ENCODE measurements at places on chromosomes 3 and 15.

DNA sequence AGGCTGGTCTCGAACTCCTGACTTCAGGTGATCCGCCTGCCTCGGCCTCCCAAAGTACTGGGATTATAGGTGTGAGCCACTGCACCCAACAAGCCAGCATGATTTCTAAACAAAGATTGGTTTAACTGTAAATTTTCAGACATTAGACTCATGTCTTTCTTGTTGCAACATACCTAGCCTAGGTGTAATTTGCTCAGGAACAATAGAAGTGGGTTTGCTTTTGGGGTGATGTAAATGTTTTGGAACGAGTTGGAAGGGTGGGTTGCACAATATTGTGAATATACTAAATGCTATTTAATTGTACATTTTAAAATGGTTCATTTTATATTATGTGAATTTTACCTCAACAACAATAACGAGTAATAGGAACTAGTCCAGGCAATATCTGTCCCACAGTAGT, 7.1 kb downstream of the CCR4 start:
- DNase-seq: no peak

- DNase-seq: no peak
Measured at GRCh38 chr15:45378913-45379262, 544 bp upstream of the GATM start.

GRCh38 chr15:73996939-73997338, 2.4 kb downstream of the PML start:
- peak; percentile 61 for DNase-seq

GRCh38 chr3:105837143-105837740, 31.6 kb downstream of the CBLB start:
- peak; percentile 52 for DNase-seq

DNA sequence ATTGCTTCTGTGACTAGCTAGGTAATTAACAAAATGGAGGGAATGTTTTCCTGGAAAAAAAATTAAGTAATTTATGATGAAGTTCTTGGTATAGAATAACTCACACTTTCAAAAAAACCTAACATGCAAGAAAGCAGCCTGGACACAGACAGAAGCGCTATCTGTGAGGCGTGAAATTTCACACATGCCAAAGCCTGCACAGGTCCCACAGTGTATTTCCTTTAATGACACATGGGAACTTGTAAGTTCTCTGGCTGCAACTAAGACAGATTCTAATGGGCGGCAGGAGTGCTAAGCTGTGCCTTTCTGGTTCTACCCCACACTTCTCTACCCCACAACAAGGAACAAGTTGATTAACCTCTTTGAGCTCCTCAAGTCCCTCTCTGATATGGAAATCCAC, 84.9 kb upstream of the NEO1 start:
- no peak for DNase-seq

DNA sequence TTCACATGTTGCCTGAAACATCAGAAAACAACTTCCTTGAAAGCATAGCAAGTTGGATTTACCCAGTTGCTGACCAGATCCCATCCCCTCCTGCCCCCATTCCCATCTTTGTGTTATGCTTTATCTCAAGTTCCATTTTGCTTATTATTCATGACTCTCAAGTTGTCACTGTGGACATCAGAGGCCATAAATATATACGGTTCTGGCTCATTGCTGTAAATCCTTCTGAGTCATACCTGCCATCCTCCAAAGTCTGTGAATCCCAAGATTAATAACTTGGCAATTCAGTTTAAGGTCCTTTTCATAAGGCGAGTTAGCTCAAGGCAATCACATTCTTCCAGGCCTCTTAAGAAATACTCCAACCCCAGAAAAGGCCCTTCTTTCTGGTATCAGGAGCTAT, 126.2 kb upstream of the C2CD4B start:
- DNase-seq: no peak

- no peak for DNase-seq
Measured at GRCh38 chr15:90451053-90451850, 63.2 kb downstream of the IQGAP1 start.

- DNase-seq: no peak
Measured at GRCh38 chr3:88364926-88365325, 215.2 kb downstream of the C3orf38 start.

DNA sequence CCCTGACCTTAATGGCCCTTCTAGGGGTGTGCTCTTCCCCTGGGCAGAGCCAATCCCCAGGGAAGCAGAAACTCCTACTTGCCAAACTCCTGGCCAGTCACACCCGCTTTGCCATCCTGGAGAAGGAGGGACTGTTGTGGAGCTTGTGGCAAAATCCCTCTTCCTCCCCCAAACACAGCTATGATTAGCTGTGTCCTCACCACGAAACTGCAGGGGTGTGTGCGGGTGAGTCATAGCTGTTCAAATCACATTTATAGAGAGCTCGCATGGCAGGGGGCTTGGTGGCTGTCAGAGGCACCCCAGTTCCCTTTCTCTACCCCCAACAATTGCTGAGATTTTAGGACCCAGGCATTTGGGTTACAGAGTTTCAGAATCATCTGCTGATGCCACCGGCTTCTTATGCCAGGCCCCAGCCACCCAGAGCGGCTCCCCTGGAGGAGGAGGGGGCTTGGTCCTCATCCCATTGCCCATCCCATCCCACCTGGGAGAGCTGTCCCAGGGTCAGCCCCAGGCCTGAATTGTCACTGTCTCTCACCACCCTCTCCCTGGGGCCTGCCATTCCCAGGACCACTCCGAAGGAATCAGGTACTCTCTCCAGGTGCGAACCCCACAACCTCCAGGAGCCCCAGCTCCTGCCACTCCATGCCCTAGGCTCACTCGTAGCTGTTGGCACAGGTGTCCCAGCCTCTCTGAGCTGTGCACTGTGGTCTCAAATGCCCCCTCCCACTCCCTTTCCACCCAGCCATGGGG, 28.8 kb upstream of the MAGEF1 start:
- DNase-seq: no peak

DNA sequence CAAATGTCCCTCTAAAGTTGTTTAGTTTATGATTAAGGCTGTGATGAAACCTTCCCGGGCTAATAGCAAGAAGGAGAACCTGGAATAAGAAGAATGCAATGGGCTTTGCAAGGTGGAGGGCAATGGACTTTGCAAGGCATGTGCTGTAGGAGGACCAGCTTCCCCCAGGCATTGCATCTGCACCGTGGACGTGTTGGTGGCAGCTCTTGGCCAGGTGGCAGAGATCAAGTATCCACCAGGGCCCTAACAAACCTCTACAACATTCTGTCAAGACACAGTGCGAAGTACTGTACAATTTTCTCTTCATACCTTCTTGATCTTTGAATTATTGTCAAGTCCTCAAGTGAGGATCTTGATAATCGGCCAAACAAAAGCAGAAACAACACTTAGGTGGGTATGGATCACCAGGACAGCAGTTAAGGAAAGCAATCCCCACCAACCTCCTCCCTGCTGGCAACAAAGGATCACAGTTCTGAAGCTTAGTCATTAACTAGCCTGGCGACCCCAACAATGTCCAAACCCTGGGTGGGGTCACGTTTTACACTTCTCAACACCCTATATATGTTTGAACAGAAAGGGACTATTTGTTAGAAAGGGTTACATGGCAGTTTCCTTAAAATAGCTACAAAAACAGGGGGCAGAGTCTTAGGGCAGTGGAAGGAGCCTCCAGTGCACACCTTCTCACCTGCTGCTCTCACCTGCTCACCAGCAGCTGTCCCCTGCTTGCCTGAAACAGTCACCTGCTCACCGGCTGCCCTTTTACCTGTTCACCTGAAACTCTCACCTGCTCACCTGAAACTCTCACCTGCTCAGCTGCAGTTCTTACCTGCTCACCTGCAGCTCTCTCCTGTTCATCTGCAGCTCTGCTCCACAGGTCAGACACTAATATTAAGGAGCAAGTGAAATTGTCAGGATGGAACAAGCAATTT, 137.9 kb upstream of the LIPC start:
- no peak for DNase-seq

- no peak for DNase-seq
Measured at GRCh38 chr3:115074502-115074901, 72.6 kb downstream of the ZBTB20 start.

DNA sequence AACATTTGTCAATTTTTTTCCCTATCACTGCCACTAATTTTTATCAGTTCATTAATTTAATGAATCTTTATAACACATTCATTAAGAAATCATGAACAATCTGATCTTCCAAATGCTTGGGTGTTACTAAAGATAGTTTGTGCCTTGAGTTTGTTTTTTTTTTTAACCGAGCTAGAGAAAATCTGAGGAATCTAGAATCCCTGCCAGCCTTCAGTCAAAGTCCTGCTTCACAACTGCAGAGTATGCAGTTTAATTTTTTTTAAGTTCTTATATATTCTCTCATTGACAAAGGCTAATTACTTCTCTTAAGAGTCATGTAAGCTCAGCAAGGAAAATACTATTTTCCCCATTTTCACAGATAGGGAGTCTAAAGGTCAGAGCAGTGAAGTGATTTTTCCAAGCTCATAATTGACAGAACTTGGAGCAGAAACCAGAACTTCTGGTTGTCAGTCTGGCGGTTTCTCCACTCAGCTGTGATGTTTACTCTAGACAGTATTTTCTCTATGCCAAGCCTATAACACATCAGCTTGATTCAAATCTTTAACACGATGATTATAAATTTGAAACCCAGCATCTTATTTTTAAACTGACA, 55.7 kb downstream of the TNIK start:
- no peak for DNase-seq

DNA sequence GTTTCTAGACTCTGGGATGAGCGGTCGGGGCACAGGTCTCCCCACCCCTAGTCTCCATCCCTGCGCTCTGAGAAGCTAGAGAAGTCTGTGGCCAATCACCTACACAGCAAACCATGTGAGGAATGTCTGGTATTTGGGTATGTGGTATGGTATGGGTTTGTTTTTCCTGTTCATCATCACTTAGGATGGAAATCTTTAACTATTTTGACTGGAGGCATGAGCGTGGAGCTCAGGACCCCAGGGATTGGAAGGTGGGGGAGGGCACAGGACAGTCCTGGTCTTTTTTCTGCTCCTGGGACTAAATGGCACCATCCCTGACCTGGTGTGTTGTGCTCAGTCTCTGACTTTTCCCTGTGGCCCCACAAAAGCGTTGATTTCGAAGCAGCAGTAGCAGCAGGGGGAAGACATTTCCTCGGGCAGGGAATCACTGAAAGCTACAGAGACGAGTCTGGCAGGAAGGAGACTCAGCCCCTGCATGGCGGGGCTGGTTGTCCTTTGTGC, 191.7 kb upstream of the TPM1 start:
- no peak for DNase-seq

DNA sequence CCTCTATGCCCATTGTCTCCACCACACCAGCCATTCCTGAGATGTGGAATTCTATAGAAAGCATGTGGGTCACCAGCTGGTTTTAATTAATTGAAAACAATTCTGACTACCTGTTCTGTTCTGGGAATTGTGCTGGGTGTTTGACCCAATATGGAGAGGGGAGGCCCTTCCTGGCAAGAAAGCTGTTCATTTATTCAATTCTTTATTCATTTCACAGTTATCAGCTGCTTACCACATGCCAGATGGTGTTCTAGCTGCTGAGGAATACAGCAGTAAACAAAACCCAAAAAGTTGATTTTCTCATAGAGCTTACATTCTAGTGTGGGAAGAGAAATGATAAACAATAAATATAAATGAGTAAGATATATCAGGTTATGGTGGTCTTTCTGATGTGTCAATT, 296.1 kb upstream of the RASGRP1 start:
- no peak for DNase-seq

GRCh38 chr3:112779558-112780480, 66.8 kb downstream of the CD200R1L start:
- no peak for DNase-seq

GRCh38 chr15:101025501-101025885, 106.3 kb downstream of the LRRK1 start:
- DNase-seq: no peak

GRCh38 chr3:8420612-8421011, 81.0 kb upstream of the LMCD1 start:
- DNase-seq: no peak

DNA sequence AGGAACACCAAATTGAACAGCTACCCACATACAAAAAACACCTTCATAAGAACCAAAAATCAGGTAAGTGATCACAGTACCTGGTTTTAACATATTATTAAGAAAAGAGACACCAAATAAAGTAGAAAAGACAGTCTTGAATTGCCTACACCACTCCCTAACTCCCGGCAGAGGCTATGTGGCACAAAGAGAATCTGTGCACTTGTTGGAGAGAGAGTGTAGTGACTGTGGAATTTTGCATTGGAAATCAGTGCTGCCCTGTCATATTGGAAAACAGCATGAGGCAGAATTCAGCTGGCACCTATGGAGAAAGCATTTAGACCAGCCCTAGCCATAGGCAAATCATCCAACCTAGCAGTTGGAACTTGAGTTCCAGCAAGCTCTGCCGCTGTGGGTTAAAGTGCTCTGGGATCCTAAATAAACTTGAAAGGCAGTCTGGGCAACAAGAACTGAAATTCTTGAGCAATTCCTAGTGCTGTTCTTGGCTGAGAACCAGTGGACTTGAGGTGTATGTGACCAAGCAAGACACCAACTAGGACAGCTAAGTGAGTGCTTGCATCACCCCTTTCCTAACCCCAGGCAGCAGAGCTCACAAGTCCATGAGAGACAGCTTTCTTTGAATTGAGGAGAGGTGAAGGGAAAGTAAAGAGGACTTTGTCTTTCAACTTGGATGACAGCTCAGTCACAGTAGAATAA, 969.6 kb upstream of the ALCAM start:
- DNase-seq: no peak

DNA sequence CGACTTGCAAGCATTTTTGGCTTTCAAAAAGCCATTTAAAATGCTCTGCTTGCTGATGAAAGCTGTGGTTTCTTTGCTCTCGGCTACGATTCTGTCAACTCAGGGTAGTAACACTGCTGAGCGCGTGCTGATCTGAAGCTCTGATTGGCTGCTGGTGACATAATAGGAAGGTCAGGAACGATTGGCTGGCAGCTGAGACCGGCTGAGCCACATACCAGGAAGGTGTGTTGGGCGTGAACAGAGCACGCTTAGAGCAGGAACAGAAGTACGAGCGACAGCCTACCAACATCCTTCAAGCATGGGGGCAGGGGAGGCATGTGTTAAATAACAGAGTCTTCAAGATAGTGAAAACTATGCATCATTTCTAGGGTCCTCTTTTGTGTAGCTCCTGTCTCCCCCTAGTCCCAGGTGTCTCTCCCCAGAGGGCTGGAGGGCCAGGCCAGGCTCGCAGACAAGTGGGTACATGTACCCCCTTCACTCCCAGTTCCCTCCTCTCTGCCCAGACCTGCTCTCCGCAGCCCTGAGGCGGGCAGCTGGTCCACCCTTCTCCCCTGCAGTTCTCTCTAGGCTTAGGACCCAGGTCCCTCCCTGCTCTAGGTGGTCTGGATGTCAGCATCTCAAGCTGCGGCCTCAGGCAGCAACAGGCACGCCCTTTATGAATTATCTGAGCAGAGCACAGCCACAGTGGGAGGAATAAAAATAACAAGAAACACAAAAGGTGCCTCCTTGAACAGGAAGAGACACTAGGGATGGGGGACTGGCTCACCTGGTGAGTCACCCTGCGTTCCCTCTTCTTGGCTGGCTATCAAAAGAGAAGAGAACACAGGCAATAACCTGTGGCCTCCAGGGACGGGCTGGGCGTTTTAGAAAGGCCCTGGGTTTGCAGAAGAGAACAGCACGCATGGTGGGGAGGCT, 76.0 kb downstream of the TAMM41 start:
- peak; percentile 90 for DNase-seq

Measured in GM13977 (cell line).